K562 (cell line): ENCODE measurements at places on chromosomes 3 and 15.

- DNase-seq, result no peak
Measured at GRCh38 chr3:32819551-32820348, 2.0 kb downstream of the TRIM71 start.

DNA sequence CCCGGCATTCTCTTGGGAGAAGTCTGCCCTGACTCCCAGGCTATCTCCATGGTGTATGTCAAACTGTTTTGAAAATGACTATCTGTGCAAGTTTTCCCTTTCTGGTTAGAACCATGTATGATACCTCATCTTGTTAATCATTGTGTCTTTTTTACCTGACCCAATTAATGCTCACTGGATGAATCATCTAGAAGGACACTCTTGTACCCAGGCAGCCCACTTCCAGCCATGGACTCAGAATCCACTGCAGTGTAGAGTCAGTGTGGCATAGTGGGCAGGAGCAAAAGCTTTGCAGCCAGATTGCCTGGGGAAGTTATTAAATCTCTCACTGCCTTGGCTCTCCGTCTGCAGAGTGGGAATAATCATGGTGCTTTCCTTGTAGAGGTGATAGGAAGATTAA is 1.2 kb downstream of the FAM3D start:
- DNase-seq, result no peak

DNA sequence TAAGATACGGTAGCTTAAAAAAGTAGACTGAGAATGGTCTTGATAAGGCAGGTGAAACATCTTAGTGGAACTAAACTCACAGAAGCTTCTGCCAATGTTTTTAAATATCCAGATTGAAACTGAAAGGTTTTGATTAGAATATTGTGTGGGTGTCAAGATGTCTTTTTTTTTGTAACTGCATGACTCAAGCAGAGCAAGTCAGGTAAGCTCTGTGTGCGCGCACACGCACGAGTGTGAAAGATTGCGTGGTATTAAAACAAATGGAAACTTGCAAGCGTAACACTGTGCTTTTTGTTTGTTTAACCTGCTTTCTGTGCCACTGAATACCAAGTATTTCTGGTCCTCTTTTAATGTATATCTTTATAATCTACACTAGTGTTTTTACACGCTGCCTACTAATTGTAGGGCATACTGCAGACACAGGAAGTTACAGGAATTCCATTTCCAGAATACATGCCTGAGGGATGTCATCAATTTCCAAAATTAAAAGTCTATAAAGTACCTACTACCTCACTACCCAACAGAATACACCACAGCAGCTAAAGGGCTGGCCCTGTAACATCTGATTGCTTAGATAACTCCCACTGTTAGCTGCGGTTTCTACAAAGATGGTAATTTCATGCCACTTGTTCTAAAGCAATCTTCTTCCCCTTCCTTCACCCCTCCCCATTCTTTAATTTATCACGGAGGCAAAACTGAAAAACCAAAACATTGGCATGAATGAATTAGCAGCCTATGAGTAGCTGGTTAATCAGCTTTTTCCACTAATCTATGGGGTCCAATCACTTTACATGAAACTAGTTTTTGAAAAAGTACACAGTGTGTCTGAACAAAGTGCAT is 472.8 kb downstream of the SHQ1 start:
- no peak for DNase-seq

DNA sequence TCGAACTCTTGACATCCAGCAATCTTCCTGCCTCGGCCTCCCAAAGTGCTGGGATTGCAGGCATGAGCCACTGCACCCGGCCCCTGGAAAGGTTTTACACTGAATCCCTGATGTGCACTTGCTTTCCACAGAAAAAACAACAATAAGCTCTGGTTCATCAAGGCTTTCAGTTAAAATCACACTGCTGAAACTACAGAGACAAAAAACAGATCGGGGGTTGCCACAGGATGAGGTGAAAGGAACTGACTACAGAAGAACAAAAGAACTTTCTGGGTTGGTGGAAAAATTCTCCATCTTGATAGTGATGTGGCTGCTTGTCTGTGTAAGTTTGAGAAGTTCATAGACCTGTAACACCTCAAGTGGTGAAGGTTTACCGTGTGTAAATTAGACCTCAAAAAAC is 2.9 kb downstream of the RAB43 start:
- no peak for DNase-seq

DNA sequence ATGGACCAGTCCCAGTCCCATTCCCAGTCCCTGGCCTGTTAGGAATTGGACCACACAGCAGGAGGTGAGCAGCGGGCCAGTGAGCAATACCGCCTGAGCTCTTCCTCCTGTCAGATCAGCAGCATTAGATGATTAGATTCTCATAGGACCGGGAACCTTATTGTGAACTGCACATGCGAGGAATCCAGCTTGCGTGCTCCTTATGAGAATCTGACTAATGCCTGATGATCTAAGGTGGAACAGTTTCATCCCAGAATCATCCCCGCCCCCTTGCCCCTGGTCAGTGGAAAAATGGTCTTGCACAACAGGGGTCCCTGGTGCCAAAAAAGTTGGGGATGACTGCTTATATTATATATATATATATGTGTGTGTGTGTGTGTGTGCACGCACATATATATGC is 63.1 kb downstream of the IFT57 start:
- no peak for DNase-seq

DNA sequence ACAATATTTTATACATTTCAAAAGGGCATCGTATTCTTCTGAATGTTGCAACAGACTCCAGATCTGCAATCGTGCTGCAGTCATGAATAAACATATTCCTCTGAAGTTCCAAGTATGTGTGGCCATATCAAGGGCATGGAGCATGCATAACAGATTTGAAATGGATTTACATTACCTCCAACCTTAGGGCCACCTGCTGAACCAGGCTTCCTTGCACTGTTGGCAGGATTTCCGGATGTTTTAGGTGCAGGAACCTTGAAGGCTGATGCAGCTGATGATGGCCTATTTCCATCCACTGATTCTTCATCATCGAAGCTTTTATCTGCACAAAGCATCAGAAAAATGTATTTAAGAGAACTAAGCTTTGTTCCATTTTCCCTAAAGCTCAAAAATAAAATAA is 73.5 kb downstream of the CLASP2 start:
- no peak for DNase-seq
